Cortex of kidney (tissue), 1 donor: ENCODE measurements at places on chromosomes 7 and 10.

DNA sequence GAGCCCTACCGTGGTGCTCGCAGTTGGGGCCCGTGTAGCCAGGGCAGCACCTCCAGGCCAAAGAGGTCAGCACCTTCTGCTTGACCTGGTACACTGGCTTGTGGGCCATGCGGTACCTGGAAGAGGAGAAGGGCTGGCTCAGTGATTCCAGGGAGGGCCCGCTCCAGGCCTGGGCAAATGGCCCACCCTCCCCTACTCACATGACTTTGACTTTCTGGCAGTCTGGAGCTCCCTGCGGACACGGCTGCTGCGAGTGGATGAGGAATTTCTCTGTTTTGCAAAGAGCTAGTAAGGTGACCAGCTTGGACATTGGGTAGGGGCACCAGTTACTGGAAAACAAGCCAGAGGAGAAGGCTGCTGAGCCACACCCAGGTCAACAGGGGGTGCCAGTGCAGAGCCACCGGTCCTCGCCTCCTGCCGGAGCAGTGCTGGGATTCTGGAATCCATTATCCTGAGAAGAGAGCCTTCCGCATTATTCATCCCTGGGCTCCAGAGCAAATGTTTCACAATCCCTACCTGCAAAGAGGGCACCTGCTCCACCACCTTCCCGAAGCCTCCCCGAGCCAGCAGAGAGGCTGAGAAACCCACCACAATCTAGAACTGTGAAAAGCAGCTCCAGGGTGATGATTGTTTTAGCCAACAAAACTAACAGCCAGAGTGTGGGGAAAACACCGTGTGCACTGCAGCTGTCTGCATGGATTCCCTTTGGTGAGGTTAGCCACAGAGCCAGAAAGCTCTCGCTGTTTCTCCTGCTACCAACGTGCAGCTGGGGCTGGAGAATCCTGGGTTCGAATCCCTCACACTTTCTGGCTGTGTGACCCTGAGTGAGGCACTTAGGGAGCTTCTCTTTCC lies 11.8 kb downstream of the MMRN2 start:
- DNase-seq: no peak

GRCh38 chr10:102812231-102812876 lies 24.9 kb downstream of the CYP17A1 start:
- DNase-seq: no peak

DNA sequence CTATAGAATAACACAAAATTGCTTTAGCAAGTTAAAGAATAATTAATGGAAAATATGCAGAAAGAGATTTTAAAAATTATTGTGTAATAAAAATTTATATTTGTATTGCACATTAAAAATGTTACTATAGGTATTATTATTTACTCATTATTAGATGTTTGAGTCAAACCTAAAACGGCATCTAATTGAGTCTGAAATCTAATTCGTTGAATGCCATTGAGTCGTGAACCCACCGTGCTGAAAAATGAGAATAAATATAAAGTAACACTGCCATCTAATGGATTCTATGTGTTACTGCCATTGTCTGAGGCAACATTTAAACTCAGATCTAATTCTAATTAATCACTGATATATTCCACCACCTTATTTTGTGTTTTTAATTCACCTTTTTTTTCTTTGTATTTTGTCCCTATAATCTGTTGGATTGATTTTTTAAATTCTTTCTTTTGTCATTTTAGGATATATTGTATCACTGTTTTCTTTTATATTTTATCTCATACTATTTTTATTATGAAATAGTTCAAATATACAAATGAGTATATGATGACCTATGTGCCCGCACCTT lies 62.2 kb downstream of the SAMD9 start:
- no peak for DNase-seq

- no peak for DNase-seq
These were observed 87.2 kb downstream of the MDFIC start for GRCh38 chr7:115009139-115009538.
